ENCODE measurements at places on chromosomes 12 and 14.

DNA sequence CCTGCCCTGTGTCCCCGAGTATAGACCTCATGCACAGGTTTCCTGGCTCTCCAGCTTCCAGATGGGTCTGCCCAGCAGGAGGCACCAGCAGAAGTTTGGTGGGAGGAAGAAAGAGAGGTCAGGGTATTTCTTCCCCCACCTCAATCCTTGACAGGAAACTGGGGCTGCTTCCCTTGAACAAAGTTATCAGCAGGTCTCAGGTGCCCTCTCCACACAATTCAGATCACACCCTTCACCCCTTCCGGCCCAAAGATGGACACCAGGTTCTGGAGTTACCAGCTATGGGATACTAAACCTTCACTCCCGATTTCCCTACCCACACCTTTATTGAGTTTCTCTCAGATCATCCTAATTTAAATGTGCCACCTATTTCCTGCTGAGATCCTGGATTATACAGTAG lies 1.2 kb downstream of the SART3 start:
- no peak for DNase-seq

DNA sequence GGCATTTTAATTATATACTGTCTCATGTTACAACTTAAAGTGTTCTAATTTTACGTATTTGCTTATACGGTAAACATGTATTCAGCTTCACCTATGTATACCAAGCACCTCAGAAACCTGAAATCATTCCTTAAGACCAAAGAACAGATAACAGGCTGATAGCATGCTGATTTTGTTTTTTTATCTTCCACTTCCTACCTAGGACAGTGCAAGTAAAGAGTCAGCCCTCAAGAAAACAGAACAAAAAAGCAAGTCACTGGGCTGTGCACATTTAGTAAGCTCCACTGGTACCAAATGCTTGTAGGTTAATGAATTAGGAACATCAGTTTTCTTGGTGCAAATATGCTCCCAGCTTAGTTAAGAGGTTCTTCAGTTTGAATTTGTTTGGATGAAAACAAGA lies 611.3 kb downstream of the VRK1 start:
- DNase-seq, result no peak

- no peak for DNase-seq
Measured at GRCh38 chr12:131114942-131115584, 161.4 kb downstream of the ADGRD1 start.

- no peak for DNase-seq
Measured at GRCh38 chr12:94309373-94309772, 150.3 kb downstream of the CEP83 start.

DNA sequence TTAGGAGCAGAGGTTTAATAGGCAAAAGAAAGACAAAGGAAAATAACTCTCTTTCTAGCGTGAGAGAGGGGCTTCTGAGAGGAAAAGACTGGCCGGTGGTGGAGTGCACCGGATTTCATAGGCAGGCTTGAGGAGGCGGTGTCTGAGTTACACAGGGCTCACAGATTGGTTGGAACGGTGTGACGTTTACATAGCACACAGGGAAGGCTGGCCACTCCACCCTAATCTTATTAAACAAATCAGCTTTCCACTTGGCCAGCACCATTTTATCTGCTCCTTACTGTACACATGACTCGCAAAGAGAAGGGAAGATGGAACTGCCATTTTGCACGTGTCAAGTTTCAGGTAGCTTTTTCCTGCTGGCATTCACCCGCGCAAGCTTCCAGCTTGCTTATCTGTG lies 587.7 kb downstream of the RPL10L start:
- no peak for DNase-seq

- peak; percentile 39 for DNase-seq
Measured at GRCh38 chr12:102067574-102068258, 5.9 kb upstream of the WASHC3 start.

DNA sequence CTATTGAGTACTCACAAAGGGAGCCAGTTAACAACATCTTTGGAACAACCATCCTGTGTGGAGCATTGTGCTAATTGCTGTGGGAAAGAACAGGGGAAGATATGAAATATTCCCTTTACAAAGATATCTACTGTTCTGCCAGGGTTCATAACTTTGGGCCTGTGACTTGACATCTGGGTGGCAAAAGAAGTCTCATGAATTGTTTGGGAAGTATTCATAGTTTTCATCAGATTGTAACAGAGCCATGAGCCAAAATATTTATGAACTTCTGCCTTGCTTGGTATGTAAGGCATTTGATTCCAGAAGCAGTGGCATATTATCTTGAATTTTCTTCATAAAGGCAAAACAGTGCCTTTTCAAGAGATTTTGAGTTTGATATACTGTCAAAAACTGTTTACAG lies 816.2 kb downstream of the DIO2 start:
- DNase-seq, result peak; percentile 35

DNA sequence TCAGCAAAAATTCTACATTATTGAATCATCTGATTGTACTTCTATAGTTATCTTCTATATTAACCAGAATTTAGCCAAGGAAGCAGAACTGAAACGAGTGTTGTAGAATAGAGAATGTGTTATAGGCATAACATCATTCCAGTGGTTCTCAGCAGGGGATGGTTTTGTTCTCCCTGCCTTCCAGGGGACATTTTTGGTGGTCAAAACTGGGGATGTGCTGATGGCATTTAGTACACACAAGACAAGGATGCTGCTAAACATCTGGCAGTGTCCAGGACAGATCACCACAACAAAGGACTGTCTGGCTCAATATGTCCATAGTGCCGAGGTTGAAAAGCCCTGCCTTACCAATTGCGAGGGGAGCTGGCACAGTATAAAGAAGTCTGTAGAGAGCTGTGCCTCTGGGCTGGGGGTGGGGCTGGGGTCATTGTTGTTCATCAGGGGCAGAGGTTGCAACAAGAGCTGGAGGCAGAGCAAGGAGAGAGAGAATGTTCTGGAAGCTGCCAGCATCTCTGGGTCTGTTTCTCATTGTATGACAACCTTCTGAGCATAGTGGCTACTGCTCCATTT lies 1472.8 kb downstream of the AACS start:
- DNase-seq, result no peak

DNA sequence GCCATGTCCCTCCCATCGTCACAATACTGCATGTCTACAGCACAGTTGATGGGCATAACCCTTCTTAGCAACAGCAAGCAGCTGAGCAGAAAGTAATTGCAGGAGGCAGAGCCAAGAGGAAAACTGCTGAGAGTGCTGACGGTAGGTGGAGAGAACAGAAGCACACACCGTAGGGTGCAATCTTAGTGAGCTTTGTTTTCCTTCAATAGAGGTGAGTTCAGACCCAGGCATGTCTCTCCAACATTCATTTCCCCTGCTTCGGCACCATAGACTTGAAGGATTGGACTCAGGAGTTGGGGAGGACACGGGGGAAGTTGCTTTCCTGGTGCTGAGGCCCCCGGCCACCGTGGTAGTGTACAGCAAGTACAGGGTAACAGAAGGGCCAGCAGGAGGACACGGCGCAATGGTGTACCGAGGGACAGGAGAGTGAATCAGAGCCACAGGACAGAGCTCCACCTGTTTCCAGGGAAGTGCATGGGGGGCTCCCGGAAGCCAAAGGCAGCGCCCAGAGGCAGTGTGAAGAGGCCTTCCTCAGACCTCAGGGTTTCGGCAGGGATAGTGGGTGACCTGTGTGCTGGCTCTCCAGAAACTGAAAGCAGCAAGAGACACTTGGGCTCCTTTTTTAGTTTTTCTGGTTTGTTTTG lies 36.3 kb upstream of the SINHCAF start:
- no peak for DNase-seq

DNA sequence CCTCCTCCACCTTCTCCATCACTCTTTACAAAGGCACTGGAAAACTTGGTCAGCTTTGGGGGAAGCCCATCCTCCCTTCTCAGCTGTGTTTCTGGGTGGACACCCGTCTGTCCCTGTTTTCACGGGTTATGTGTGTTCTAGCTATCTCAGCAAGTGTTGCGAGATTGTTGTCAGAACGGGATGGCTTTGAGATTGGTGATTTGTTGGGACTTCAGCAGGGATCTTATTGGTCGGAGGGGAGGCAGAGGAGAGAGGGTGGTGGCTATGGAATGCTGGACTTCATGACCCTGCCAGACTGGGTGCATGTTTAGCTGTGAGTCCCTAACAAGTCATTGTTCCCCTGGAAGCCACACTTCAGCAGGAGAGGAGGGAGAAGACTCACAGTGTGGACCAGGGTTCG lies 2.1 kb downstream of the USP5 start:
- no peak for DNase-seq

DNA sequence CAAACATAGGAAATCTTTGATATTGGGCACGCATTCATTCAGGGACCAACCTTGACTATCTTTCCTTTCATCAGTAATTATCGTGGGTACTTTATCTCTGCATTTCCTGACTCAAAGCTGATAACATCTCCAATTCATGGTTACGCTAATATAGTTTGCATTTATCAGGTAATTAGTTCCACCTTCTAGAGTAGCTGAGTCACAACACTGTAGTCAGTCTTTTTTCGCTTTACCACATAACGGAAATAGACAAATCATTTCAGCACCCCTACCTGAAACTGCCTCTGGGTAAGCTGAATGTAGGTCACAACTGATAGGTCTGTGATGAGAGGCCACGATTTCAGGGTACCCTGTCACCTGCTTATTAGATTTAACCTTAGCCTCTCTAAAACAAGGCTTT lies 36.7 kb upstream of the IL22 start:
- DNase-seq, result no peak

DNA sequence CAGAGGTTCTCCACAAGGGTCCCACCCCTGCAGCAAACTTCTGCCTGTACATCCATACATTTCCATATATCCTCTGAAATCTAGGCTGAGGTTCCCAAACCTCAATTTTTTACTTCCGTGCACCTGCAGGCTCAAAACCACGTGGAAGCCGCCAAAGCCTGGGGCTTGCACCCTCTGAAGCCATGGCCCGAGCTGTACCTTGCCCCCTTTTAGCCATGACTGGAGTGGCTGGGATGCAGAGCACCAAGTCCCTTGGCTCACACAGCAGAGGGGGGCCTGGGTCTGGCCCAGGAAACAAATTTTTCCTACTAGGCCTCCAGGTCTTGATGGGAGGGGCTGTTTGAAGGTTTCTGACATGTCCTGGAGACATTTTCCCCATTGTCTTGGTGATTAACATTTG lies 84.4 kb downstream of the FSCB start:
- DNase-seq, result no peak

GRCh38 chr14:67426161-67426560 lies 14.2 kb upstream of the PLEK2 start:
- no peak for DNase-seq

GRCh38 chr12:71752891-71753290 lies 1.8 kb upstream of the RAB21 start:
- DNase-seq, result no peak

- no peak for DNase-seq
Measured at GRCh38 chr14:57957441-57957840, 91.5 kb upstream of the SLC35F4 start.

DNA sequence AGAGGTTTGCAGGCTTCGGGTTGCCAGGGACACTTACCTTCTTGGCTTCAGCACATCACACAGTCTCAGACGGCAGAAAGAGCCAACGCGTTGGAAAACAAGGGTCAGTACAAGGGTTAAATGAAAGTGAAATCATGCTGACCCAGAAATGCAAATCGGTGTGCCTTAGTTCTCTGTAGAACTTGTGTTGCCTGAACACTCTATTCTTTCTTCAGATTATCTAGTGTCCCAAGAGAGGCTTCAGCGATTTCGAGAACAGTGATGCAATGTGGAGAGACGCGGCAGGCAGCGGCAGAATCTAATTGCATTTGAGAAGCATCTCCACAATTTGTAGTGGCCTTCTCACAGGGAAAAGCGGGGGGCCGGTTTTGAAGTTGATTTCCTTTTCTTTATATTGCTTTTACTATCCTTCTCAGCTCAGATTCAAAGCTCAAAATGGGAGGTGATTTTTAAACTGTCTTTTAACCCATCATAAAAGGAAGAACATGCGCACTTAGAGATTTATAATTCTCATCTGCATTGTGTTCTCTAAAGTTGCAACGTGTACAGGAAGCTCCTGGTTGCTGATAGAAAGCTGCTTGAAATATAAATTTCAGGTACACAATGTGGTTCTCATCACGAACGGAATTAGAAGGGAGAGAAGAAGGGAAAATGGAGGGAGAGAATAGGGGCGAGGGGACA lies 67.8 kb upstream of the EGLN3 start:
- DNase-seq, result no peak

DNA sequence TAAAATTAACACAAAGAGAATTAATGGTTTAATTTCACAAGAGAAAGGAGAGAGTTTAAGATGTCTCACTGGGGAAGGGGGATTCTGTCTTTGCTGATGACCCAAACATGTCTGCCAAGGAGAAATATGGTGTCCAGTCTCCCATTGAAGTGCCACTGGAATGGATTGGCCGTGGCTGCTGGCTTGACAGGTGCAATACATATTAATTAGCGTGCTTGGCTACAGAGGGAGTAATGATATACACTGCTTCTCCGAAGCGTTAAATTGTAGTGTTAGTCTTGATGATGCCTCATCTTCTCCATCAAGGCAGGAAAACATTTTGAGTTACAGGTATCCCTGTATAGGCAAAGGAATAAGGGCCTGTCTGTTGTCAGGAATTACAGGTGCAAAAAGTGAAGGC lies 393.4 kb upstream of the TMPO start:
- DNase-seq, result no peak

DNA sequence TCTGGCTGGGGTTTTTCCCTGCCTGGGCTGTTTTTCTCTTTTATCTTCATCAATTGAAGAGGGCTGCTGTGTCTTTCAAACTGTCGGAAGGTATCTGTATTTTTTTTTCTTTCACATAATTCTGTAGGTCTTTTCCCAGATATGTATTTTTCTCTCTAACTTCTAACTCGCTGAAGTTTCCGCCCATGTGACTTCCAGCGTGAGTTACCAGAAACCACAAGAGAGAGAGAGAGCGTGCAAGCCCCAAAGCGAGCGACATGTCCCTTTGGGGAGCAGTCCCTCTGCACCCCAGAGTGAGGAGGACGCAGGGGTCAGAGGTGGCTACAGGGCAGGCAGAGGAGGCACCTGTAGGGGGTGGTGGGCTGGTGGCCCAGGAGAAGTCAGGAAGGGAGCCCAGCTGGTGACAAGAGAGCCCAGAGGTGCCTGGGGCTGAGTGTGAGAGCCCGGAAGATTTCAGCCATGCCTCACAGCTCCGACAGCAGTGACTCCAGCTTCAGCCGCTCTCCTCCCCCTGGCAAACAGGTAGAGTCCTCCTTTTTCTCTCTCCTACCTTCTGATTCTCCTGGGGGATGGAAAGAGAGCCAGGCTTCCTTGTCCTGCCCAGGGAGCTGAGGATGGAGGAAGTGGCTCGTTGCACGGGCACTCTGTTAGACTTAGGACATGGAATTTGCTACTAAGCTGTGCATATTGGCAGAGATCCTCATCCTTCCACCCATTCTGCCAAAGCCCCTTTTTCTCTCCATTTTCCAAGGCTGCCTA lies at the start of gene BATF:
TSS of gene BATF (plus strand) at position 246 of the 759 bp plus-strand sequence. CDS start at position 460, 214 bp downstream.
- DNase-seq, result no peak

GRCh38 chr14:36658123-36659009 lies 3.3 kb upstream of the PAX9 start:
- no peak for DNase-seq

Data from HCEC 1CT (cell line).